ENCODE measurements at places on chromosomes 2 and 18.
A peak's percentile ranks its signal among the peaks of the same experiment; 100 is the strongest.

DNA sequence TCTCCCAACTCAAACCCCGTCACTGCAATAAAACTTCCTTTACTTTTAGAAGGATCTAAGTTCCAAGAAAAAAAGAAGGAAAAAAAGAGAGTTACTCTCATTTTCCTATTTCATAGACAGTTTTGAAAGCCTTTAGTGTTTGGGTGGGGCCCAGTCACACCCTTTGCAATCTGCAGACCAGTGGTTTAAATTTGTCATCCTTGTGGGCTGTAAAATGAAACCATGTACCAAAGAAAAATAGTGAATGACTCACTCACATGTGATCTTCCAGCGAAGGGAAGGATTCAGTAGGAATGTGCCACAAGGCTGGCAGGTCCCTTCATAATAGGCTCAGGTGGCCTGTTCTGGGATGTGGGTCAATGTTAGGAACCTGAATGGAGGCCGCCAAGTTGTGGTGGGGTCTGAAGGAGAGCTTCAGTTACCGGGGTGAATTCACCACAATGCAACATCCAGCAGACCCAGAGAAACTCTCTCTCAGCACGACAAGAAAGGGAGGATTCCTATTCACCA lies 28.3 kb downstream of the ANXA4 start:
- no peak for DNase-seq

- DNase-seq, result no peak
Measured at GRCh38 chr2:175838979-175839378, 163.1 kb downstream of the LNPK start.

- DNase-seq, result no peak
Measured at GRCh38 chr2:28080911-28081310, 190.4 kb downstream of the BABAM2 start.

- DNase-seq, result no peak
Measured at GRCh38 chr2:239244625-239245024, 156.2 kb downstream of the HDAC4 start.

DNA sequence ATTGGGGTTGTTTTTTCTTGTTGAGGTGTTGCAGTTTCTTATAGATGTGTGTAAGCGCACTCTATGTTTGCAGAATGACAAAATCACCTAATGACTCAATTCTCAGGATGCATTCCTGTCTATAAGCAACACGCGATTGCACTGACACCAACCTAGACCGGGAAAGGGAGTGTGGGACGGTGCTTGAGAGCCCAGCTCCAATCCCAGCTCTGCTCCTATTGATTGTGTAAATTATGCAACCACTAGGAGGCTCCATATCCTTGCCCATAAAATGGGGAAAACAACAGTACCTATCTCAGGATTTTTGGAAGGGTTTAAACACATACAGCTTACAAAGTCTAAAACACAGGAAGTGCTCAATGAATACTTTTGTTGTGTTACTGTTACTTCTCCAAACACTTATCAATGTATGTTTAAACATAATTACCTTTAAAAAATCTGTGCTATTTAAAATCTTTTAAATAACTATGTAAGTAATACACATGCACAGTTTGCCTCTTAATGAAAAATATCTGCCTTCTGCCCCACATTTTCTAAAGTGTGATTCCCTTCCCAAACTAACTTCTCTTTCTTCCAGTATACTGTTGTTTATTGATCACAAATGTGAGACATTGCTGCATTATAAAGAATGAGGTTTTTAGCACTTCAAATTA lies 132.5 kb downstream of the SPHKAP start:
- DNase-seq, result no peak

GRCh38 chr2:182241936-182242335 lies 184.9 kb downstream of the PDE1A start:
- no peak for DNase-seq

DNA sequence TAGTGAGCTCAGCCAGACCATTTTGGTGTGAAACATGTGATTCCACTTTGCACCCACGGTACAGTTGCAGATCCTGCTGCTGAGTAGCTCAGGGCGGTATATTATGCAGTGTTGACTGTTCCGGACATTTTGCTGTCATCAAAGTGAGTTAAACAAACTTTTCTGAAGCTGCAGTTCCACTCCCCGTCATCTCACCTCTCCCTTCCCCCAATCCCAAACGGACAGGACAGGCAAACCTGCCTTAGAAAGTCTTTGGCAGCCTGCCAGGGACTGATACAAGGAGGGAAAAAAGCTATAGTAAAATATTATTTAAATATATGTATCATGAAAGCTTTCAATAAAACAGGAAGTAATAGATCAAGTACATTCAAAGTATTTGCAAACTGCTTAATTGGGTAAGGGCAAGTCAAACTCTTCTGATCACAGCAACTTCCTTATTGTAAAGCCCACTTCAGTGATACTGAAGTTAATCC lies 35.5 kb upstream of the SP5 start:
- DNase-seq, result no peak

DNA sequence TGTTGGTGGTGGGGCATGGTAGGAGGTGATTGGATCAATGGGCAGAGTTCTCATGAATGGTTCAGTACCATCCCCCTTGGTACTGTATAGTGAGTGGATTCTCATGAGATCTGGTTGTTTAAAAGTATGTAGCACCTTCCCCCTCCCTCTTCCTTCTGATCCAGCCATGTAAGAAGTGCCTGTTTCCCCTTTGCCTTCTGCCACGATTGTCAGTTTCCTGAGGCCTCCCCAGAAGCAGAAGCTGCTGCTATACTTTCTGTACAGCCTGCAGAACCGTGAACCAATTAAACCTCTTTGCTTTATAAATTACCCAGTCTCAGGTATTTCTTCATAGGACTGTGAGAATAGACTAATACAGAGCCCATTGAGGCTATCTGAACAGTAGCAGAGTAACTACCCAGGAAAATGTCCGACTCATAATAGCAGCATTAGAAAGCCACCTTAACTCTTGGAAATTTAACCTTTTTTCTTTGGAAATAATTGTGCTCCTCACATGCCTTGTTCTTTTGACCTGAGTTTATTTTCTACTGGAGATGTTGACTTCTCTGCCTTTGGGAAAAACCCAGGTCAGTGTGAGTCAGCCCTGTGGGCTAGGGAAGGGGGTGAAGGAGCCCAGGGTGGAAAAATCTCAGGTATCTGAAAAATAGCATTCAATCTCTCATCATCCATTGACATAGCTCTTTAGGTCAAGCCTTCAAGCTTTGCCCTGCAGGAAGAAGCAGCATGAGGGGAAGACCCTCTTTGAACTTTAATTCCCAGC lies 18.1 kb downstream of the CYP1B1 start:
- no peak for DNase-seq

DNA sequence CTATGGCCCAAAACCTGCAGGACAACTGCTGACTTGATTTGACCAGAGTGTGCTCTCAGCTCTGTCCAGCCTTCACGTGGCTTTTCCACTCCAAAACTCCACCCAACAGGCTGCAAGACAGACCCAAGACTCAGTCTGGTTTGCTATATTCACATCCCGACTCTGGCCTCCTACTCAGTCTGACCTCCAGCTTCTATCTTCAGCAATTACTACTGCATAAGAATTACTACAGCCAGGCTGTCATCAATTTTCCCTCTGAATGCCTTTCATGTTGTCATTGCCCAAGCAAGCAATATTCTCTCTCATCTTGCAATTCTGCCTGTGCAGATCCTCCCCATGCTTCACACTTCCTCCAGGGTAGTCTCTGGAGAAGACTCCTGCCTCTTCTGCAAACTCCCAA lies 53.6 kb upstream of the GYPC start:
- no peak for DNase-seq

GRCh38 chr2:206462240-206462854 lies 19.0 kb downstream of the ADAM23 start:
- no peak for DNase-seq

GRCh38 chr2:50955081-50955480 lies 76.9 kb downstream of the NRXN1 start:
- DNase-seq, result no peak

DNA sequence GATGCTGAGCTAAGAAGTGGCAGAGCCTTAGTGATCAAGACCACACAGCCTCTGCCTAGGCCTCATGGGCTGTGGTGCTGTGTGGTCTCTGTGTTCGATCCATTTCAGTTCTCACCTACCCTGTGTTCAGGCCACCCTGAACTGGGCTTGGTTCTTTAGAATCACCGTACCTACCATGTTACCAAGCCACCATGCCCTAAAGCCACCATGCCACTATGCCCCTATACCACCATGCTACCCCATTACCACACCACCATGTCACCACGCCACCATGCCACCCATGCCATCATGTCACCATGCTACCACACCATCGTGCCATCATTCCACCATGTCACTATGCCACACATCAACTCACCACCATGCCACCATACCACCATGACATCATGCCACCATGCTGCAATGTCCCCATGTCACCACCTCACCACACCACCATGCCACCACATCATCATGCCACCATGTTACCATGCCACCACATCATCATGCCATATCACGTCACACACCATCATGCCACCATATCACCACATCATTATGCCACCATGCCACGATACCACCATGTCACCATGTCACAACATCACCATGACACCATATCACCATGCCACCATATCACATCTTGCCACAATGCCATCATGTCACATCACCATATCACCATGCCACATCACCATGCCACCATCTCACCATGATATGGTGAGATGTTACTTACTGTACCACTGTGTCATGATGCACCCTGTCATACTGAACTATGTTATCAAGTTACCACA lies 191.0 kb upstream of the ARL4C start:
- DNase-seq, result no peak

DNA sequence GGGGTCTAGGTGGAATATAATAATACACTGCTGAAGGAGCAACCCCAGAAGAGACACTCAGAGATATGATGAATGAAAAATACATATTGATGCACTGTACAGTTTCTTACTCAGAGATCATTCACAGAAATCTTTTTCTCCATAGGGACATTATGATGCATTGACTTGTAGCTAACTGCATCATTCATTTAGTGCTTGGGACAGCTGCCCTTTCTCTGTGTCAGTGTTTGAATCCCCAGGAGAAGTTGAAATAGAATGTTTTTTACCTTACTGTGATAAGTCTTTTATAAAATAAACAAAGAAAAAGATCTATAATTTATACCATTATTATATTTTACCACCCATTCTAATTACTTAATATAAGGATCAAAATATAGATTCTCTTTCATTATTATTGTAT lies 91.7 kb upstream of the DSEL start:
- no peak for DNase-seq

- DNase-seq, result peak; percentile 32
Measured at GRCh38 chr2:131673400-131674173, 145.9 kb downstream of the CCDC74A start.

DNA sequence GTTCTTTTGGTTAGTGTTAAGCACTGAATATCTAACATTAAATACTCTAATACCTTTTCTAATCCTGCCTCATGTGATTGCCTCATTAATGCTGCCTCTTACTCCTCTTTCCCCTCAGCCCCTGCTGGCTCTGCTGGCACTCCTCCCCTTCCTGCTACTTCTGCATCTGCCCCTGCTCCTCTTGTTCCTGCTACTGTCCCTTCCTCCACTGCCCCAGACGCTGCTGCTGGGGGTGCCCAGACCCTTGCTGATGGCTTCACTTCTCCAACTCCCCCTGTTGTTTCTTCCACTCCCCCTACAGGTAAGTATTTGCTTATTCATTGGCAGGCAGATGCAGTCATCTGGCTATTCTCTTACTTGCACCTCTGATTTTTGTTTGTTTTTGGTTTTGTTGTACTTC lies 68.5 kb downstream of the ABI2 start:
- DNase-seq, result no peak

- DNase-seq, result no peak
Measured at GRCh38 chr2:95377216-95378123, 25.0 kb upstream of the FAHD2A start.

GRCh38 chr2:19784456-19784855 lies 117.3 kb downstream of the TTC32 start:
- no peak for DNase-seq

GRCh38 chr18:13262839-13263691 lies 44.5 kb downstream of the LDLRAD4 start:
- DNase-seq, result no peak

DNA sequence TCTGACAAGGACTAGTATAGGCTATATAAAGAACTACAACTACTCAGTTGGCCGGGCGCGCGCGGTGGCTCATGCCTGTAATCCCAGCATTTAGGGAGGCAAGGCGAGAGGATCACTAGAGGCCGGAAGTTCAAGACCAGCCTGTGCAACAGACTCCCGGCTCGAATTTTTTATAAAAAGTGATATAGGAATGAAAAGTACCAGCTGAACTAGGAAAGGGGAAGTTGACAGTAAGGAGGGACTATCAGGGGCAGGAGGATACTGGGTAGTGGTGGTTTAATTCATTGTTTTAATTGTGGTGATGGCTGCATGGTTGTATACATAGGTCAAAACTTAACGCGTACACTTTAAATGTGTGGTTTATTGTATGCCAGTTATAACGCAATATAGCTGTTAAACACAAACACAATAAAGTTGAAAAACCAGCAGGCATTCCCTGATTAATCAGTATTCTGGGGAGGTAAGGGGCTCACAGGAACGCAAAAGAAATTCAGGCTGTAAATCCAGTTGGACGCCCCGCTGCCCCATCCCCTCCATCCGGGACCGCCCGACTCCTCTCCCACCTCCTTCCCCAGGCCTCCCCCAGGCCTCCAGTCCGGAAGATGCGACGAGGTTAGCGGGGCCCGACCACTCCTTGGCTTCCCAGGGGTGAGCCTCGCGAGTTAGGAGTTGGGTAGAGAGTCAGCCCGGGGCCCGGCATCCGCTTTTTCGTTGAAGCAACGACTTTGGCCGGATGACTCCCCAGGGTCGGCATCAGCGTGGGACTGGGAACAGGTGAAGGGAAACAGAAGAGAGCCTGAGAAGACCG lies 746 bp upstream of the POLR1B start:
- peak; percentile 45 for DNase-seq

DNA sequence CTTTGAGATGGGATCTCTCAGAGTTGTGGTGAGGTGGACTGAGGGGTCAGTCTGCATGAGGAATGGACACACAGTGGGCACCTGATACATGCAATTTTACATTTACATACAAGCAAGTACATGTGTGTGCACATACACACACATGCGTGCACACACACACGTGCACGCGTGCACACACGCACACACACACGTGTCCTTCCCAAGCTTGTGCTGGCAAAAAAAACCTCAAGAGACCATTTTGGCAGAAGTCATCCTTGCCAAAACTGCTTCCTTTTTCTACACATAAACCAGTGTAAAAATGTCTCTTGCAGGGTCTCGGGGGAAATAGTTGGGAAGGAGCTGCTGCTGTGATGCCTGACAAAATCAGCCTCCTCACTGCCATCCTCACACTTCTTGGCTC lies 279.5 kb upstream of the POU3F3 start:
- no peak for DNase-seq

- no peak for DNase-seq
Measured at GRCh38 chr2:75703589-75704287, 7.0 kb downstream of the GCFC2 start.

DNA sequence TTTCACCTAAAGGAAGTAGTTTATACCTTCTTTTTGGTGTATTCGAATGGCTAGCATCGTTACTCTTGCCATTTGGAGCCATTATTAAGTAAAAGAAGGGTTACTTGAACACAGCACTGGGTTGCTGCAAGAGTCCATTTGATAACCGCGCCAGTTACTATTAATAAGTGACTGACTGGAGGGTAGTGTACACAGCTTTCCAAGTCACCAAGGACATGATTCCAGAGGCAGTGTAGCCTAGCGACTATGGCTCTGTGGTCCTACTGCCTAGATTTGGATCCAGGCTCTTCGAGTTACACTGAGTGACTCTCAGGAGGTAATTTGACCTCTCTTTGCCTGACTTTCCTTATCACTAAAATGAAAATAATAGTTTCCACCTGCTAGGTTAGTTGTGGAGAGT lies 206.8 kb downstream of the MEIS1 start:
- no peak for DNase-seq

GRCh38 chr2:200158647-200159356 lies 147.7 kb upstream of the SPATS2L start:
- no peak for DNase-seq

Data from stimulated activated CD8-positive, alpha-beta memory T cell treated with anti-CD3 and anti-CD28 coated beads, Interleukin-12 subunit alpha, Interleukin-12 subunit beta, amount 100 ng/mL, for 1 hour (primary cell).